ENCODE measurements at places on chromosomes 7 and 10.

GRCh38 chr10:120005207-120006201, 113.0 kb downstream of the SEC23IP start:
- no peak for DNase-seq

- no peak for DNase-seq
Measured at GRCh38 chr10:110420401-110421193, 77.1 kb upstream of the DUSP5 start.

GRCh38 chr10:48227213-48227612, 47.3 kb downstream of the FRMPD2 start:
- DNase-seq, result no peak

DNA sequence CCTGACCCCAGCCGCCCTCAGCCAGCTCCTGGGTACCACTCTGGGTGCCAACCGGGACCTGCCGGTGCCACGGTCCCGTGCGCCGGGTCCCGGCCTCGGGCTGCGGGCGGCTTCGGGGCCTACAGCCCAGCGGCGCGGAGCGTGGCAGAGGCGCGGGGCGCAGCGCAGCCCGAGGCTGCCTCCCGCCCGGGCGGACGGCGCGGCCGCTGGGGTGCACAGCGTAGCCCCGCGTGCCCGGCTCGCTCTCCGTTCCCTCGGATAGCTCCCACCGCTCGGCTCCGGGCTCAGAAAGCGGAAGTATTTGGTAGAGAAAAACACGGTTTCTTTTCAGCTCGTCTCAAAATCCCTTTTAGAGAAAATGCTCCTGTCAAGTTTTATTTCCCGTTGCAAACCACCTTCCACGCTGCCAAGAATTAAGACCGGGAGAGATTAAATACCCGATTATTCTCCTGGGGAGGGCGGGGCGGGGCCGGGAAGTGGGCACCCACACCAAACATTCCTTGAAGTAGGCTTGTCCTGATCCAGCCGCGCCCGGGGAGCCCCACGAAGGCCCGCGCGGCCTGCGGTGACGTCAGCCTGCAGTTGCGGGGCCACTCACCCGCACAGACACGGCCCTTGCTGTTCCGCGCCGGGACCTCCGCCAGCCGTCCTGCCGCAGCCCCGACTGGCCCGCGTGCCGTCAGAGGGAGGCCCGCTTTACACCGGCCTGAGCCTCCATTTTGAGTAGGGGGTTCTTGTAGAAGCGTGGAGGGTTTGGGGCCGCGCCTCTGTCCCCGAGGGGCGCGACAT, 7.2 kb downstream of the HOXA13 start:
- no peak for DNase-seq

- DNase-seq, result no peak
Measured at GRCh38 chr10:33306126-33306525, 28.3 kb downstream of the NRP1 start.

- no peak for DNase-seq
Measured at GRCh38 chr10:110664483-110665420, 20.6 kb downstream of the RBM20 start.

DNA sequence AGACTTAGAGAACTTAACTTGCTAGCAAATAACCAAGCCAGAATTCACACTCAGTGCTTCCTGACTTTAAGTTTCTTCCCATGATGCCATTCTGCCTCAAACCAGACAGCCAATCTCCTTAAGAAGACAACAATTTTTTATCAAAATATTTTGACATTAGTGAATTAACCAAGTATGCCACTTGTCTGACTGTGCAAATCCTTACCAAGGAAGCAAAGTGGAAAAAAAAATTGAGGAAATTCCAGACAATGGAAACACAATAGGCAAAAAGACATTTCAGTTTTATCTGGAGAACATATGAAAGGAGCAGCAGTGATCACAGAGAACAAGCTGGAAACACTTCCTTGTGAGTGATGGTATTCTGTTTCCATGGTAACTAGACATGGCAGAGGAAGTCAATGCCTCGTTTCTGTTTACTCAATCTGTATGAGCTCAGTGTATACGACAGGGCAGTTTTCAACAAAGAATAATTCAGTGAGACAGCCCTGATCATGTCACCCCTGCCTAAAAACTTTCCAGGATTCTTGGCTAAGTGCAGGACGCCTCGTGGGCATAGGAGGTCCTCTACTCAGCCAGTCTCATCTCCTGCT, 114.2 kb downstream of the DYNC1I1 start:
- DNase-seq, result no peak

GRCh38 chr10:23157691-23158369, 34.3 kb upstream of the PTF1A start:
- DNase-seq, result no peak

GRCh38 chr10:118216571-118217170, 125.5 kb downstream of the FAM204A start:
- no peak for DNase-seq

DNA sequence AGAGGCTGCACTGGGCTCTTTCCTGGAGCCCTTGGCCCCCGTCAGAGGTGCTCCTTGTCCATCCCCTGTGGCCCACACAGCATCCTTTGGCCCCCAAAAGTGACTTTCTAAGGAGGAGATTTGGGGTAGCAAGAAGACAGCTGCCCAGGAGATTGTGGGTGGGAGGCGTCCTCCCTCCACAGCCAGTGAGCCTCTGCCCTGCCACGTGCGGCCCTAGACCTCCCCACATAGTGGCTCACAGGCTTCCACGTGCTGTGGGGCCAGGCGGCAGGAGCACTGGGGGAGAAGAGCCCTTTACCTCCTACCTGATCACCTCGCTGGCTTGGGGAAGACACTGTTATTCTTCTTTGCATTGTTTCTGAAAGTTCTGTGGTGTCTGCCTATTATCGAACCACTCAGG, 178.8 kb downstream of the TCERG1L start:
- no peak for DNase-seq

DNA sequence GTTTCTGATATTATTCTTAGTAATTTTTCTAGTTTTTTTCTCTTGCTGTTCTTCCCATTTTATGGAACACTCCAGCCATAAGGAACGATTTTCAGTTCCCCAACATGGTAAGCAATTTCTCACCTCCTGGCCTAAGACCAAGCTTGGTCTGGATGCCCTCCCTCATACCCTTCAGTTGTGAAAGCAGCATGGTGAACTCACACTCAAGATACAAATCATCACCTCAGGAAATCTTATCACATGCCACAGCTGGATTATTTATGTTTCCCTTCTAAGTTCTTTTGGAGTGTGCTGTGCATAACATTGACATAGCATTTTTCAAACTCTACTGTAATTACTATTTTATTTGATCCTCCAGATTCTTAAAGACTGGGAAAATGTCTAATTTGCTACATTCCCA, 216.6 kb downstream of the AGMO start:
- no peak for DNase-seq

DNA sequence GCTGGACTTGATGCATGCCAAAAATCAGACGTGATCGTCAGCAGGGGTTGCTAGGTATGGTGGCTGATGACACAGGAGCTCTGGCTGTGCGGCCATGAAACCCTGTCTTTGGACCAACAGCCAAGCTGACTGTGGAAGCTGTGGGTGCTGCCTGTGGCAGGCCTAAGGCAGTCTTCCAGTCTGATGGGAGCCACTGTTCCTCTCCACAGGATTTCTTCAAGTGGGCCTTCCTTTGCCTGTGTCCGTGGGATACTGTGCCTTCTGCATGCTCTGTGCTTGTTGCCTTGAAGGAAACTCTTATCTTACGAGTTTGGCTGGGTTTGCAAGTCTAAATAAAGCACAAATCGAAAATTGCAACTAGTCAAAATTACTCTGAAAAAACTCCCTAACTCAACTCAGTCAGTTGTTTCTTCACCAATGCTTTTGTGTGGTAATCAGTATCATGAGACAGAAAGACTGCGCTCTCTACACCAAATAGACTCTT, 101.9 kb upstream of the PDLIM1 start:
- no peak for DNase-seq

- no peak for DNase-seq
Measured at GRCh38 chr7:11529382-11529781, 302.6 kb downstream of the THSD7A start.

DNA sequence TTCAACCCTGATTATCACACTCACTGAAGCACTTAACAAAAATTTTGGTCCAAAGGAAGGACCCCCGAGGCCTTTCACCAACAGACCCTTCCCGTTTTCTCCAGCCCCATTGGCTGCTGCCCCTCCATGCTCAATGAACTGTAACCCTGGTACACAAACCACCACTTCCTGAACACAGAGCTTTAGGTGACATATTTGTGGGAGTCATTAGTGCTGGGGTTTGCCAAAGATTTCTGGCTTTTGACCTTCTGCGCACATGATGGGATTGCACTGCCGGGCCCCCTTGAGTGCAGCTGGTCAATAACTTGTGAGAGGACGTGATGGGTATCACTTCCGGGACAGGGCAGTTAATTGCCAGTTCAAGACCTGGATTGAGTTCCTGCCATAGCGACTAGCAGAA, 9.0 kb upstream of the CAMK1D start:
- no peak for DNase-seq

DNA sequence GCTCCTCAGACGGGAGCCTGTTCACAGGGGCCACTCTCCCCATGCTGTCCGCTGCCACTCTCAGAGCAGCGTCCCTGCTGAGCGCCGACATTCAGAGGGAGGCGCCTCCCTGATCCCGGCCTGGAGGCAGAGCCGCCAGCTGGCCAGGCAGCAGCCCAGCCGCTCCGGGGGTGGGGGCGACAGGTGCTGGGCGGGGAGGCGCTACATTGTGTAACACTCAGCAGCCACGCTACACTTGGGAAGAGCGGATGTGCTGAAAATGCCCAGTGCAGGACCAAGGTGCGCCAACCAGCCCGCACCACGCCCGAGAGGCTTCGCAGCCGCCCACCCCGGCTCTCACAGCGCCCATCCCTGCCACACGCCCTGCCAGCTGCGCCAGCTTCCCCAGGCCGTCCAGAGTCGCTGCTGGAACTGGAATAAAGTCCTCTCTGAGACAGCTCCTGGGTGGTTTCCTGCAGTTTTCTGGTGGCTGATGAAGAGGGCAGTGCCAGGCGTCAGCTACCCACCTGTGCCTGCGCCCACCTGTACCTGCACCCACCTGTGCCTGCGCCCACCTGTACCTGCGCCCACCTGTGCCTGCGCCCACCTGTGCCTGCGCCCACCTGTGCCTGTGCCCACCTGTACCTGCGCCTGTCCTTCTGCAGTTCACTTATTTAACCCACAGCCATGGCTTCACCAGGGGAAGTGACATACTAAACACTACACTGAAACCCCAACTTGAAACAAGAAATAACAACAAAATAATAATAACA, 25.7 kb downstream of the STK32C start:
- DNase-seq, result peak; percentile 62

DNA sequence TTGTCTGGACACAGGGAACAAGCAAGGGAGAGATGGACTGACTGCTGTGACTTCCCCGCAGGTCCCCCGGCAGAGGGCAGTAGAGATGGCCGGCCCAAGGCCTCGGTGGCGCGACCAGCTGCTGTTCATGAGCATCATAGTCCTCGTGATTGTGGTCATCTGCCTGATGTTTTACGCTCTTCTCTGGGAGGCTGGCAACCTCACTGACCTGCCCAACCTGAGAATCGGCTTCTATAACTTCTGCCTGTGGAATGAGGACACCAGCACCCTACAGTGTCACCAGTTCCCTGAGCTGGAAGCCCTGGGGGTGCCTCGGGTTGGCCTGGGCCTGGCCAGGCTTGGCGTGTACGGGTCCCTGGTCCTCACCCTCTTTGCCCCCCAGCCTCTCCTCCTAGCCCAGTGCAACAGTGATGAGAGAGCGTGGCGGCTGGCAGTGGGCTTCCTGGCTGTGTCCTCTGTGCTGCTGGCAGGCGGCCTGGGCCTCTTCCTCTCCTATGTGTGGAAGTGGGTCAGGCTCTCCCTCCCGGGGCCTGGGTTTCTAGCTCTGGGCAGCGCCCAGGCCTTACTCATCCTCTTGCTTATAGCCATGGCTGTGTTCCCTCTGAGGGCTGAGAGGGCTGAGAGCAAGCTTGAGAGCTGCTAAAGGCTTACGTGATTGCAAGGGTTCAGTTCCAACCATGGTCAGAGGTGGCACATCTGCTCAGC, 6.0 kb downstream of the CYREN start:
- no peak for DNase-seq

DNA sequence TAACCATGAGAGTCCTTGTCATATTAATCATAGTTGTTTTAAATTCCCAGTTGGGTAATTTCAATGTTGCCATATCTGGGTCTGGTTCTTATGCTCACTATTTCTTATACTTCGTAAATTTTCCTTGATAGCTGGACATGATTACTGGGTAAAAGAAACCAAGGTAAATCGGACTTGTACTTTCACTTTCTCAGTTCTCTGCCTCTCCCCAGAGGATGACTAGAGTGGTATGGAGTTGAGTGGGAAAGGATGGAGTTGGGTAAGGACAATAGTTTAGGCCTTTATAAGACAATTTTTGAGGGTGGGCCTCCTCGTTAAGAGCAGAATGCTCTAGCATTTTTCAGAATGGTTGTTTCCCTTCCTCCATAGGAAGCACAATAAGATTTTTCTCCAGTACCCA, 106.1 kb downstream of the CRPPA start:
- no peak for DNase-seq

DNA sequence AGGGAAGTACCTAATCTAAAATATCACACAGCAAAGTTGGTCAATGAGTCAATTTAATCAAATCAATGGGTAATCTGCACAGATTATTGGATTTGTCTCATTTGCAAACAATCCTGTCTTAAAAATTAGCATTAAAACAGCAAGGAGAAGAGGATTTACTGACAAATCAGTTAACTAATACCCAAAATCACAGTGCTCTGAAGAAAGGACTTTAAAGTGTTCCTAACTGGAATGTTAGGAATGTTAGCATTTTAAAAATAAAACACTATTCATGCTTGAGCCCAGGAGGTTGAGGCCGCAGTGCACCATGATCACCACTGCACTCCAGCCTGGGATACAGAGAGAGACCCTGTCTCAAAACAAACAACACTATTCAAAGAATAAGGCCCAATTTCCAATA, 83.1 kb downstream of the CHCHD3 start:
- DNase-seq, result no peak

DNA sequence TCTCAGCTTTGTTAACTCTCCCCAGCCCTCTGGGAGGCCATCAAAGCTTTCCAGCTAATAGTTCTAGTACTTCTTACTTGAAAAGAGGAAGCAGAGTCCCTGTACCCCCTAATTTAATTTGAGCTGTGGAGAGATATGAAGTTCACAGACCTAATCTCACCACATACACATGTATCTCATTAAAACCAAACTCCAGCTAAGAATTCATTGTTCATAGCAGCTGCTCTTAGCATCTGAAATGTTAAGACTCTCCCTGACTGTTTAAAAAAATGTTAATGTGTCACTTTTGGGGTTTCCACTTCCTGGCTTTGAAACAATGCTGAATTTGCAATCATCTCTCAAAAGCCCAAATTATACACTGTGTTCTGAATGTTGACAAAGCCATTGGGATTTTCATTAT, 16.2 kb upstream of the MRC1 start:
- DNase-seq, result no peak

DNA sequence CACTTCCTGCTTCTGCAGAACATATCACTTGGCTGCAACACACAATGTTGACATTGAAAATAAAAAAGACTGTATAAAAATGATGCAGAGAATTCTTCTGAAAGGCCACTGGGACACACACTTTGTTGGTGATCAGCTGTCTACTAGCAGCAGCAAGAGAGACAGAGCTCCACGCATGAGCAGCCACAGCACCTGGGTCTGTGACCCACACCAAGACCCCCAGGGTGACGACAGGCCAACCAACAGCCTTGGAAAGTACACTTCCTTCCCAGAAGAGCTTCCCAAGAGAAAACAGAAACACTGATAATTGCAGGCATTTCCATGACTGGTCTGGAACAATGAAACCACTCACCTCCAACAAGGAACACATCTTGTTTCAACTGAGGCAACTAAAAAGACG, 239.0 kb downstream of the DIP2C start:
- DNase-seq, result no peak

All from occipital lobe (tissue), 3 donors.